Hematopoietic multipotent progenitor cell treated with erythropoietin and hydrocortisone succinate and interleukin-3 and kit ligand, for 15 days (in vitro differentiated cells): ENCODE measurements at places on chromosomes 5 and 9.

- peak; percentile 37 for DNase-seq
Observed at GRCh38 chr5:65742565-65743231, 20.7 kb downstream of the NLN start.

- no peak for DNase-seq
Observed at GRCh38 chr5:81233080-81233634, at the start of gene CKMT2. CKMT2 (plus strand) TSS chr5:81233322; CDS start chr5:81251133, 17,811 bp downstream.

- no peak for DNase-seq
Observed at GRCh38 chr5:83857341-83857740, 136.7 kb upstream of the HAPLN1 start.

GRCh38 chr9:27967210-27967609 is 393.9 kb upstream of the C9orf72 start:
- no peak for DNase-seq

GRCh38 chr5:1473746-1474145 is 28.5 kb upstream of the SLC6A3 start:
- DNase-seq = no peak

DNA sequence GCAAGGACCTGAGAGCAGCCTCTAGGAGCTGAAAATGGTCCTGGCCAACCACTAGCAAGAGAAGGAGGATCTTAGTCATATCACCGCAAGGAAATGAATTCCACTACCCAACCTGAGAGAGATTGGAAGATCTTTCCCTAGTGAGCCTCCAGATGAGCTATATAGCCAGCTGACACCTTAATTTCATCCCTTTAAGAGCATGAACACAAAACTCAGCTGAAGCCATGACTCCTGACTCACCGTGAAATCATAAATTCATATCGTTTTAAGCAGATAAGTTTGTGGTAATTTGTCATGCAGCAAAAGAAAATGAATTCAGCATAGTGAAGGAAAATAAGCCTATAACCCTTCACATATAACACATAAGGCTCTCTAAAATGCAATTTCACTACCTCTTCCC is 23.5 kb downstream of the MAPKAP1 start:
- DNase-seq = no peak

DNA sequence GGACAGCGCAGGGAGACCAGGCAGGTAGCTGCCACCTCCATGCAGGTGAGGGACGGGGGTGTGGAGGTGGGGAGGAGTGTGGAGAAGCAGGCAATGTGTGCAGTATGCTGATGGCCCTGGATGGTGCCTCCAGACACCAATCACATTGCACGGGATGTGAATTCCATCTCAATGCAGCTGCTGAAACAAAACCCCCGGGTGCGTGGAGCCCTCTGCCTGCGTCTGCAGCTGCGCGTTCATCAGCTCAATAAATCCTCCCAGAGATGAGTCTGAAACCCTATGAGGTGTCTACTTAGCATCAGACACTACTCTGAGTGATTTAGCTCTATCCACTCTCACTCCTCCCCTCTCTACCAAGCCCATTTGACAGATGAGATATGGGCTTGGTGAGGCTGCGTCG is 10.3 kb downstream of the SOHLH1 start:
- no peak for DNase-seq

- no peak for DNase-seq
Observed at GRCh38 chr9:70079417-70080037, 35.9 kb downstream of the MAMDC2 start.

DNA sequence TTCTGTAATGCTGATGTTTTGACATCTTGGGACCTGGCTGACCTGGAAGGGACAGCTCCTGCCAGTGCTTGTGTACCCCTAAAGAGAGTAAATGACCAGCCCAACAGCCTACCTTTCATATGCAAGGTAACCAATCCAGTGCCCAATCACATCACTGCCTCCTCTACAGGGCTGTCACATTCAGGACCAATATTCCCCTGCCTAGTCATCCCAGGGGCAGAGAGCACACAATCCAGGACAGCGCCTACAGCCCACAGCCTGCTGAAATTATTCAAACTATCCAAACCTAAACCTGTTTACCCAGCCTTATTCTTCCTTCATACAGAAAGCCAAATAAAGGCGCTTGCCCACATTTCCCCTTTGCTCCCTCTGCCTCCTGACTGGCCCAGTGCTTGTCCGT is 284.1 kb downstream of the CTNND2 start:
- no peak for DNase-seq

- no peak for DNase-seq
Observed at GRCh38 chr9:28004900-28005299, 431.6 kb upstream of the C9orf72 start.

- DNase-seq = no peak
Observed at GRCh38 chr5:154286557-154286956, 96.0 kb downstream of the GALNT10 start.
